Naive thymus-derived CD4-positive, alpha-beta T cell (primary cell): ENCODE measurements at places on chromosomes 5 and 9. TPM values are rescaled to one million over a fixed set of nuclear protein-coding genes. Genes with fewer than 3 reads are reported as not detected.

DNA sequence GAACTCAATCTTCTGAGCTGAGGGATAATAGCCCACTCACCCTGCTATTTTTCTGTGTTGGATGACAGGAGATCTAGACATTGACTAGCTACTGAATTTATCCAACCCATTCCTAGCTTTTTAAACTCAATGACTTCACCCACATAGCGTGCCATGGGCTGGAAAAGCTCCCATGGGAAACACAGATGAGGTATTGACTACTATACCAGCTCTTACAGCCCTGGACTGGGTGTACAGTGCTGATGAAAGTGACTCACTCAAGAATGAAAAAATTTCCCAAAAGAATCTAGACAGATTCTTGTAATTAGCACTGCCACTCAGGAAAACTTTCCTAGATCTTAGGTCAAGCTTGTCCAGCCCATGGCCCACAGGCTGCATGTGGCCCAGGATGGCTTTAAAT, 72.7 kb upstream of the NREP start:
- no peak overlapping the region for H3K4me3 ChIP-seq
- H3K27me3 ChIP-seq, result no peaks in the 10 kb centered on the region
- no peak overlapping the region for H3K27ac ChIP-seq
- no peaks in the 10 kb centered on the region for H3K36me3 ChIP-seq
- DNase-seq, result no peak

GRCh38 chr5:156400231-156400986, 73.4 kb downstream of the SGCD start:
- no peaks in the 10 kb centered on the region for H3K27me3 ChIP-seq
- no peak for DNase-seq
- H3K36me3 ChIP-seq, result no peaks in the 10 kb centered on the region
- no peak overlapping the region for H3K4me3 ChIP-seq

- no peak overlapping the region for H3K27ac ChIP-seq
- no peak overlapping the region for H3K4me3 ChIP-seq
- no peaks in the 10 kb centered on the region for H3K27me3 ChIP-seq
- no peaks in the 10 kb centered on the region for H3K36me3 ChIP-seq
Measured at GRCh38 chr9:69317081-69317480, 7.9 kb upstream of the ENTREP1 start.

The CENPK gene
- 8.9 TPM for total RNA-seq

The SNCB gene
- total RNA-seq, result not detected

The COL27A1 gene
- 1.2 TPM for total RNA-seq
